Astrocyte (in vitro differentiated cells and primary cell): ENCODE measurements at places on chromosomes 1 and 21.

DNA sequence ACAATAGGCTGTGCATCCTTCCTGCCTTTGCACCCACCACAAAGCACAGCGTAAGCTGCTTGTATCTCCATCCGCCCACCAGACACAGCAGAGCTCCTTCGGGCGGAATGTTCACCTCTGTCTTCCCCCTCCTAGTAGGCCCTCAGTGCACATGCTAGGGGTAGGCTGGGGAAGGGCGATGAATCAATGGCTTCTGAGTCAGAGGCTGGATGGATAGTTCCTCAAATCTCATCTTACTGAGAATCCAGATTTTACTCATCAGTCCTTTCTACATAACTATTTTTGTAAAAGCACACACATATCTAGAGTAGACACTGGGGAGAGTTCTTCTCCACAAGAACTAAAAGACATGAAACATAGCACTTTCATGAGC lies 73.8 kb downstream of the BCAR3 start:
- peak; percentile 77 for DNase-seq

- DNase-seq = no peak
These were observed 59.0 kb downstream of the ZBTB17 start for GRCh38 chr1:15916916-15917315.

- peak; percentile 31 for DNase-seq
These were observed 75.2 kb upstream of the TSPAN2 start for GRCh38 chr1:115164484-115164883.

- DNase-seq = no peak
These were observed 7.1 kb upstream of the IER5 start for GRCh38 chr1:181081395-181081794.

DNA sequence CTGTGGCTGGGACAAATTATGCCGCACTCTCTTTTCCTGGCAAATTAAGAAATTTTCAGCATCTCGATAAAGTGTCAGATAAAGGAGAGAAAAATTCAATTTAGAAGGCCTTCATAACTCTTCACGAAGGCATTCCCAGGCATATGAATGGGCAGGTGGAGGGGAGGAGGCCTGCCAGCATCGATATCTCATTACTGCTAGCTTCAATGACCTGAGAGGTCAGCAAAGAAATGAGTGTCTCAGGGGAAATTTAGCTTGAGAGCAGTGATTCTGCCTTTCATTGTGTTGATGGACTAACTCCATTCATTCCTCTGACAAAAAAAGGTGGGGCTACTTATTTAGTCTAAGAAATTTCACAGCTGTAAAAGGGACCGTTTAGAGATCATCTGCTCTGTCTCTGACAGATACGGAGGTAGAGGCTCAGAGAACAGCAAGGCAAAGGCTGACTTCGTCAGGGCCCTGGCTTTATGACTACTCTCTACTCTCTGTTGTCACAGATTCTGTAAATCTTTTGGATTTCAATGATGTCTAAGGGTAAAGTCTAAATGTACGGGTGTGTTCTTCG lies 212.0 kb upstream of the BEND5 start:
- no peak for DNase-seq

- DNase-seq = peak; percentile 60
These were observed 13.8 kb downstream of the UBE4B start for GRCh38 chr1:10046356-10047085.

DNA sequence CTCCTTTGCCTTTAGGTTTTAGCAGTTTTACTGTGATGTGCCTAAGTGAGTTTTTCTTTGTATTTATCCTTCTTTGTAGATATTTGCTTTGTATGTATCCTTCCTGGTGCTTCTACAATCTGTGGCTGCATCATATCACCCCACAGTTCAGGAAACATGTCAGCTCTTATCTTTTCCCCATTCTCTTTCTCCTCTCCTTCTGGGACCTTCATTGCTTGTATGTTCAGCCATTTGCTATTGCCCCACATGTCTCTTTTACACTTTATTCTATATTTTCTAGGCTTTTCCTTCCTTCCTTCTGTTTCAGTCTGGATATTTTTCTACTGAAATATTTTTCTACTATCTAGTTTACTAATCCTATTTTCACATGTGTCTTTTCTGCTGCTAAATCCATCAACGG lies 14.9 kb downstream of the KNCN start:
- no peak for DNase-seq

DNA sequence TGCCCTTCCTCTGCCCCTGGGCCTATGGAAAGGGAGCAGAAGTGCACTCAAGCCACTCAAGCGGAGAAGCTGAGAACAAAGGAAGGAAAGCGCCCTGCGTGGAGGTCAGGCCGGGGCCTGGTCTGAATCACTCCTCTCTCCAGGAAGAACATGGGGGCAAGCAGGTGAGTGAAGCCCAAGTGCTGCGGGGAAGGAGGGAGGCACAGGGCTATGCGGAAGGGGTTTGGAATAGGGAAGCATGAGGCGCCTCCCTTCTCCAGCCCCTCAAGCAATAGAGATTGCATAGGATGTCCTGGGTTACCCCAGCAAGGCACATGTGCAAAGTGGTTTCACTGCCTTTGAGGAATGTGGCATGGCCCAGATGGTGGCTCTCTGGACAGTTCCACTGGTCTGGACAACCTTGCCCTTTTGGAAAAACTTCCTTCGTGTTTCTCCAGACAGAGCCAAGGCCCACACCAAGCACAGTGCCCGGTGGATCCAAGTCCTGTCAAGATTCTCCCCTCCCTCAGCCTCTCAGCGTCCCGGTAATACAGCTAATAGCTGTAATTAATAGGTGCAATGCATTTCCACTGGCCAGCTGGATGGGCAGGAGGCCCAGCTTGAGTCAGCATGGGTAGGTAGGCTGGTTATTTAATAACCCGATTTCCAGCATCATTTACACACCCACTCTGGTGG lies 13.7 kb downstream of the BLACAT1 start:
- no peak for DNase-seq

DNA sequence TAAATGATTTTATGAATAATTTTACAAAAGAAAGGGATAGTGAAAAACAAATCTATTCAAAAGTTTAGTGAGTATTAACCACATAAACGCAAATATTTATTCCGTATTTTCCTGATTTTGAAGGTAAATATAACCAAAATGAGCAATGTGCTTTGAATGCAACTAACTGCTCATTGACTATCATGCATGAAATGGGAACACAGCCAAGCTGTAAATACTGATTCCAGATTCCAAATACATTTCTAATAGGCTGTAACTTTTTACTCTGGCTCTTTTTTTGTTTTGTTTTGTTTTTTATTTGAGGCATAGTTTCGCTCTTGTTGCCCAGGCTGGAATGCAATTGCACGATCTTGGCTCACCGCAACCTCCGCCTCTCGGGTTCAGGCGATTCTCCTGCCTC lies 41.8 kb downstream of the SELENOF start:
- peak; percentile 17 for DNase-seq

DNA sequence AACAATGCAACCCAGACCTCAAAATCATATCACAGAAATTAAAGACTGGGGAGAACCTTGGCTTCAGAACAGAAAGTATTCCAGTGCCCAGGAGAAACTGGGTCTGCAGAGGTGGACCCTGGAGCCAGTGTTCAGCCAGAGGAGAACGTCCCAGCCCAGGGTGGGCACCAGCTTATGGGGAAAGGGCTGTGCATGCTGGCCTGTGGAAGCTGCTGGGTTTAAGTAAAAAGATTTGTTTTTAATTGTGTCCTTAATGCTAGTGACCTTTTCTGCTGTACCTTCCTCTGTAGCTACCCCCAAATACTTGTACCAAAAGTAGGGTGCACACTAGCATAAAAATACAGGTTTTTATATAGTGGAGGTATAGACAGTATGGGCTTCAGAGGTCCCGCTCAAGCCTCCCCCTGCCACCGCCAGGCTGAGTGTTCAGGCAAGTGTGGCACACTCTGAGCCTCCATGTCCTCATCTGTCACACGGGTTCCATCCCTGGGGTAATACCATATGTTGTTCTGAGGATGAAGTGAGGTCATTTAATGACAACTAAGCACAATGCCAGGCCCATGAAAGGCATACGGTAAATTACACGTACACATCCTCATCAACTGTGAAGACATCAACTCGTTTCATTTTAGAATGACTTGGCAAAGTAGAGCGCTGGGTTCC lies 47.0 kb downstream of the SLC37A1 start:
- DNase-seq = no peak

GRCh38 chr1:206463137-206463536 lies 7.1 kb upstream of the IKBKE start:
- DNase-seq = no peak

DNA sequence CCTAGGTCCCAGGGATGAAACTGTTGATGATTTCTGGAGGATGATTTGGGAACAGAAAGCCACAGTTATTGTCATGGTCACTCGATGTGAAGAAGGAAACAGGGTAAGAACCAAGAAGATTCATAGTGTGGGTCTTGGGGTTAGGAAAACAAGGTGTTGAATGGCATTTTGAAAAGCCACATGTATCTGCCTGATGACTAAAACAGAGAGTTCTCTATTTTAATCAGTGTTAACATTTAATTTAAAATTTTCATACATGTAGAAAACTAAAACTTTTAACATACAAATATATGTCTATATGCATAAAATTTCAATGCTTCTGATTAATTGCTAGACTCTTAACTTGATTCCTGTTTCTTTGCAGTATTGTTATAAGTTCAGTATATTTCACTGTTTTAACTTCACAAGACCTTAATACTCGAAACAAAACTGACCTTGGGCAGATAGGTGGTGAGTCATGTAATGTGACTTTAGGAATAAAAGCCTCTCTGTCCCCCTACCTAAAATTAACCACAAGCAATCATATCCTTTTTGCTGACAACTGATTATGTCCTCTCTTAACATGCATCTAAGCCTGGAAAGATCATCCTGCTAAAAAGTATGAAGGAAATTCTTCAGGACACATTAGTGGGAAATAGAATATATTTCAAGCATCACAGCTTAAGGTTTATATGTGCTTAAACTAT lies 95.6 kb downstream of the PTPRC start:
- DNase-seq = no peak

DNA sequence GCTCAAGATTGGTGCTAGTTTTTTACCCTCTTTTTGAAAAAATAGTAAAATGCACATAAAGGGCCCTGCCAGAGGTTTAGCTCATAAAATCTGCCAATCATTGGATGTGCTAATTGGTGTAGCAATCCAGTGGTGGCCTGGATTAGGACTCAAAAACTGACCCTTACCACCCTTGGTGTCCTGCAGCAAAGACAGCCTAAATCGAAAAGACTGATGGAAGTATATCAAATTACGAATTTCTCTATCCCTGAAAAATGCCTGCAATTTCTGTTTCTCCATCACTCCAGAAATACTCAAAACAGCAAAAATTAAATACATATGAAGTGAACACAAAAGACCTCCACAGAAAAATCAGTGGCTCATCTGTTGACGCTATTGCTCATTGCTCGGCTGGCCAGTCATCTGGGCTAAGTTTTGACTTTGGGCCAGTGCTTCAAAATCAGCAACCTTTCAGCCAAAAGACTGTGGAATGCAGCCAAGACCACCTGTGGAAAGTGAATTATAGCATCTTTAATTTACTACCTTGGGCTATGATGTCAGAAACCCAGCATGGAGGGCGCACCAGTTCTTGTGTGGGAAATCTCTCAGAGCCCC lies 30.0 kb downstream of the WLS start:
- peak; percentile 65 for DNase-seq
